ENCODE measurements at places on chromosomes 13 and 19.

DNA sequence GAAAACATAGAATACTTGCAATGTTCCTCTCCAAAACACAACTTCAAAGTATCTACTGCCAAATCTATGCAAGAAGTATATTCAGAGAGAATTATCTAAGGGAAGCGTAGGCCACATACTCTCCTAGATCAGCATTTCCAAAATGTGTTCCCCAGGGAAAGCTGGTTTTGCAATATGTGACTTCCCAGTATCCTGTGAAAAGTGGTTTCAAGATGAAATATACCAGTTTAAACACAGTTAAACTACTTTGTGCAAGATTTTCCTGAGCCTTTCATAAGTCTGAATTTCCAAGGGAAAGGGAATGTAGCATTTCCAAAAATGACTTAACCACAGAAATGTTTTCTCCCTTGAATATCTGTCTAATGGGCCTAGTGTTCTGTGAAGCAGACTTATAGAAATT lies 7.6 kb downstream of the STARD13 start:
- no peak for DNase-seq

DNA sequence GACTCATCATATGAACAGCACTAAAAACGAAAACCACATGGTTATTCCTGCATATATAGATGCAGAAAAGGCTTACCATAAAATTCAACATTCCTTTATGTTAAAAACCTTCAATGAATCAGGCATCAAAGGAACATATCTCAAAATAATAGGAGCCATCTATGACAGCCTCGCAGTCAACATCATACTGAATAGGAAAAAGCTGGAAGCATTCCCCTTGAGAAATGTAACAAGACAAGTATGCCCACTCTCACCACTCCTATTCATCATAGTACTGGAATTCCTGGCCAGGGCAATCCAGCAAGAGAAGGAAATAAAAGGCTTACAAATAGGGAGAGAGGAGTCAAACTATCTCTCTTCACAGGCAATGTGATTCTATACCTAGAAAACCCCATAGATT lies 179.6 kb upstream of the HTR2A start:
- DNase-seq, result no peak

- DNase-seq, result no peak
These were observed 4.8 kb downstream of the PDX1 start for GRCh38 chr13:27924529-27925141.

- DNase-seq, result no peak
These were observed 26.4 kb upstream of the CCNE1 start for GRCh38 chr19:29785360-29785759.

DNA sequence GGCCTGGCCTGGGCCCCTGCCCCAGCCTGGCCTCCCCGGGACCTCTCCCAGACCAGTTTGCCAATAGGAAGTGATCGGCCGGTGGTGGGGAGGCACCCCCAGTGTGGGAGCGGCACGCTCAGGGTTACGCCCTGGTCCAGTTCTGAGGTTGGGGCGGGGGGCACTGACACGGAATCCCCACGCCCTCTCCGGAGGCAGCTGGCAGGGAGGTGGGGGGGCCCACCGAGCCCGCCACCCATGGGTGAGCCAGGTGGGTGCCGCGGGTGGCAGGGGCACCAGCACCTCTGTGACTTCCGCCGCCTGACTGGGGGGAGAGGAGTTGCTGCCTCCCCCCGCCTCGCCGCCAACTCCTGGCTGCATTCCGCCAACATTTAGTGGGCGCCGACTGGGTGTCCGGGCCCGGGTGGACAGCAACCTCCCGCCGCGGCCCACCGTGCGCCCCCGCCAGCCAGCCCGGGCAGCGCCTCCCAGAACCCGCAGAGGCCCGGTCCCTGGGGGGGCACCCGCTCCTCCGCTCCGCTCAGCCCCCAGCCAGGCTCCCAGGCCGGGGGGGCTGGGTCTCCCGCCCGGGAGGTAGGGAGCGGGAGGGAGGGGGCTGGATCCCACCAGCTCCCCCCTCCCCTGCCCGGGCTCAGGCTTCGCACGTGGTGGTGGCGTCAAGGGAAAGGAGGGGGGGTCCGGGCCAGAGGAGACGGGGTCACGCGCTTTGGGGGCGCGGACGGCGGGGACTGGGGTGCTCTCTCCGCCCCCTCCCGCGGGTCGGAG lies 2.0 kb downstream of the ZBTB7A start:
- peak; percentile 57 for DNase-seq

- DNase-seq, result no peak
These were observed 4.5 kb downstream of the CPB2 start for GRCh38 chr13:46100191-46100815.

DNA sequence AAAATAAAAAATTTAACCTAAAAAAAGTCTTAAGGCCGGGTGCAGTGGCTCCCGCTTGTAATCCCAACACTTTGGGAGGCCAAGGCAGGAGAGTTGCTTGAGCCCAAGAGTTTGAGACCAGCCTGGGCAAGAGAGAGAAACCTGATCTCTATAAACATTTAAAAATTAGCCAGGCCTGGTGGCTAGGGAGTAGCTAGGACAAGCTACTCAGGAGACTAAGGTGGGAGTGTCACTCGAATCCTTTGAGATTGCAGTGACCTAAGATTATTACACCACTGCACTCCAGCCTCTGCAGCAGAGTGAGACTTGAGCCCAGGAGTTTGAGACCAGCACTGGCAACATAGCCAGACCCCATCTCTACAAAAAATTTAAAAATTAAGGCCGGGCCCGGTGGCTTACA lies 1.1 kb downstream of the CCDC97 start:
- DNase-seq, result no peak
